ENCODE measurements at places on chromosomes 3 and 15. TPM values are rescaled to one million over a fixed set of nuclear protein-coding genes. Genes with fewer than 3 reads are reported as not detected.

DNA sequence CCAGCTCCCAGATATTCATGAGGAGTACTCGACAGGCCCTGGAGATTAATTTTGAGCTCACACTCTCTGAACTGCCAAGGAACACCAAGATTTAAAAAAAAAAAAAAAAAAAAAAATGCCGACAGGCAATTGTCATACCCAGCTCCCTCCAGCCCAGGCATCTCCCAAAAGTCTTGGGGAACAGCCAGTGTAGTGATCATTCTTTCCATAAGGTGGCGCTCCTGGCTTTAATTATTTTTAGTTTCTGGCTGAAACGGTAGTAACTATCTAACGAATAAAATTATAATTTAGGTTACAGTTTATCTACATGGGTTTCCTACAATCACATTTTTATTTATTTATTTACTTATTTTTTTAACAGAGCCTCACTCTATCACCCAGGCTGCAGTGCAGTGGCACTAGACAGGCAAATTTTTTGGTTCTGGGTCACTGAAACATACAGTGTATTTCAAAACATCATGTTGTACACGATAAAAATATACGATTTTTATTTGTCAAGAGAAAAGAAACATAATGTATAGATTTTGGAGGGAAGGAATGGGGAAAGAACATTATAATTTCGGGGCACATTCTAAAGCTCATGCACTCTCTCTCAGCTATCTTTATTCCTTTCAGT is 157.3 kb downstream of the ADAMTS9 start:
- H3K36me3 ChIP-seq = no peaks in the 10 kb centered on the region
- peaks cover 3% of the 10 kb centered on the region for H3K27me3 ChIP-seq
- H3K4me3 ChIP-seq = no peak overlapping the region
- H3K4me1 ChIP-seq = no peaks in the 10 kb centered on the region

GRCh38 chr3:194865061-194865460 is 179.4 kb downstream of the FAM43A start:
- no peak overlapping the region for H3K4me3 ChIP-seq
- H3K27me3 ChIP-seq = peaks cover 21% of the 10 kb centered on the region
- no peaks in the 10 kb centered on the region for H3K4me1 ChIP-seq

C3orf80 gene
- 0.42 TPM for total RNA-seq

ROPN1 gene
- not detected for total RNA-seq
